CD4-positive, alpha-beta T cell (primary cell): ENCODE measurements at places on chromosomes 3 and 15.

GRCh38 chr15:40908095-40908494, 13.8 kb downstream of the VPS18 start:
- DNase-seq = no peak

GRCh38 chr3:120064641-120065040, 29.6 kb downstream of the GSK3B start:
- no peak for DNase-seq

DNA sequence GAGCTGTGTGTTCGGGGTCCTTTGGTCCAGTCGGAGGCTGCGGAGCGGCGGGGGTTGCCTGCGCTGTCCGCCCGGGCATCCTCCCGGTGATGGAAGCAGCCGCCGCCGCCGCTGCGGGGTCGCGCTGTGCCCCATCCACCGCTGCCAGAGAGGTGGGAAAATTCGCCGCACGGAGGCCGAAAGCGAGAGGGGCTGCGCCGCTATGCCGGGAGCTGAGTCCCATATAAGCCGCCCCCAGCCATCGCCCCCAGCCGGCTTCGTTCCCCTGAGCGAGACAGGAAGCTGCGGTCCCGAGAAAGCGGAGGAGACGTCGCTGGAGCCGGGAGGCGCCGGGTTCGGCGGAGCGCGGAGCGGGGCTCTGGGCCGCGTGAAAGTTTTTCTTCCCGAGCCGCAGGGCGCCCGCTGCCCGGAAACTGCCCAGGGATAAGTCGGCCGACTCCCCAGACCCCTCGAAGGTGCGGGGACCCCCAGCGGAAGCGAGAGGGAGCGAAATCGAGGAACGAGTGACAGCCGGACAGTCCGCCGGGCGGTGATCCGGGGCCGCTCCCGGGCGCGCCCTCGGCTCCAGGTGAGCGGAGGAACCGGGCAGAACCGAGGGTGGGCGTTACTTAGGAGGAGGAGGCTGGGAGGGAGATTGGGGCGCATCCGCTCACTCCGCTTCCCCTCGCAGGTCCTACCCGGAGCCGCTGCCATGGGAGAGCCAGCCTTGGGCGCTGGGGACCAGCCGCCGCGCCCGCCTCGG, 574 bp downstream of the CHST2 start:
- peak; percentile 11 for DNase-seq

DNA sequence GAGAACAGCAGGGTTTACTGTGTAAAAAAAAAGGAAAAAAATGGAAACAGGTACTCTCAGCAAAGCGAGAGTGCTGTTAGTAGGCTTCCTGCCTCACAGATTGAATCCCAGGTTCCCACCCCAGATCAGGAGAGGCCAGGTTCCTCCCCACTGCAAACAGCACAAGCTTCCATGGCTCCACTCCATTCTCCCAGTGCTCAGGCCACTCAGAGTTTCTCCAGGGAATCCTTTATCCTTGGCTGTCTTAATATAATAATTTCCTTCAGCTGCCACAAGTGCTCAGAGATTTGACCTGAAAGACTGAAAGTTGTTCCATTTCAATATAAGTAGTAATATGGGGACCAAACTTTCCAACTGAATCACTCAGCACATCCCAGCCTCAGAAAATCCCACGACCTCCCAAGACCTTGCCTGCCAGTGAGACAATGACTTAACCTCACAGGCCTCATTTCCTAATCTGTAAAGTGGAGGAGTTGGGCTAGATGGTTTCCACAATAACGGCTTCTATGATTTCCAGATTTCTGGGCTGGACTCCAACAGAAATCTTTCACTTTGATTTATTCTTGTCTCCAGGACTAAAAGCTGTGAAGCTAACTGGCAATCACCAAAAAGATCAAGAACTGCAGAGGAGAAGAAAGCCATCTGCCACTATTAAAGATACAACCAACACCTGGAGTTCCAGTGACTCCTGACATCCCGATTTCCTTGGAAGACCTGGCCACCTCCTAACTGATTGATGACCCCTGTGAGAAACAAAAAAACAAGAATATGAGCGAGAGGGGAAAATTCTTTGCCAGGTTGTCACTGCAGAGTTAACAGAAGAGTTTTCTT, 289.5 kb downstream of the NEK10 start:
- DNase-seq = no peak

DNA sequence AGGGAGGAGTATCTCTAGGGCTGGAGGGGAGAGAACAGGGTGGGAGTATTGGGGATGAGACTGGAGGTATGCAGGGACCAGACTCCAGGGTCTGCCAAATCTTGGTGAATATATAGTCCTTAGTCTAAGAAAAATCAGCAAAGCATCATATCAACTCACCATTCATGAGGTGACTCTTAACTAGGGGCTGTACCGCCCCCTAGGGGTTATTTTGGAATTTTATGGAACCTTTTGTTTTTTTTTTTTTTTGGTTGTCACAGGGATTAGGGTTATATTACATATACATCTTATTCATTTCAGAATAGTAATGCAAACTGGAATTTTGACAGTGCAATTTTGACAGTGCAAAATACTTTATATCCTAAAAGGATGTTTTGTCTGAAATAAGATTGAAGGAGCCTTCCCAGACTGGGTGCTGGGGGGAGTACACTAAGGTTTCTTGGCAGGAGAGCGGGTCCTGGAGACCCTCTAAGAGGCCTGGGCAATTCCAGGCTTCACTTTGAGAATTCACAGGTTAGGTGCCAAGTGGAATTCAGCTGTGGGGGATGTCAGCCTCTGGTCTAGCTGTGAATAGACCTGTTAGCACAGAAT, 7.5 kb downstream of the CMTM7 start:
- DNase-seq = peak; percentile 63

GRCh38 chr15:78204351-78205309, 29.7 kb downstream of the ACSBG1 start:
- DNase-seq = no peak

GRCh38 chr3:142509079-142509478, 61.2 kb upstream of the XRN1 start:
- DNase-seq = no peak

DNA sequence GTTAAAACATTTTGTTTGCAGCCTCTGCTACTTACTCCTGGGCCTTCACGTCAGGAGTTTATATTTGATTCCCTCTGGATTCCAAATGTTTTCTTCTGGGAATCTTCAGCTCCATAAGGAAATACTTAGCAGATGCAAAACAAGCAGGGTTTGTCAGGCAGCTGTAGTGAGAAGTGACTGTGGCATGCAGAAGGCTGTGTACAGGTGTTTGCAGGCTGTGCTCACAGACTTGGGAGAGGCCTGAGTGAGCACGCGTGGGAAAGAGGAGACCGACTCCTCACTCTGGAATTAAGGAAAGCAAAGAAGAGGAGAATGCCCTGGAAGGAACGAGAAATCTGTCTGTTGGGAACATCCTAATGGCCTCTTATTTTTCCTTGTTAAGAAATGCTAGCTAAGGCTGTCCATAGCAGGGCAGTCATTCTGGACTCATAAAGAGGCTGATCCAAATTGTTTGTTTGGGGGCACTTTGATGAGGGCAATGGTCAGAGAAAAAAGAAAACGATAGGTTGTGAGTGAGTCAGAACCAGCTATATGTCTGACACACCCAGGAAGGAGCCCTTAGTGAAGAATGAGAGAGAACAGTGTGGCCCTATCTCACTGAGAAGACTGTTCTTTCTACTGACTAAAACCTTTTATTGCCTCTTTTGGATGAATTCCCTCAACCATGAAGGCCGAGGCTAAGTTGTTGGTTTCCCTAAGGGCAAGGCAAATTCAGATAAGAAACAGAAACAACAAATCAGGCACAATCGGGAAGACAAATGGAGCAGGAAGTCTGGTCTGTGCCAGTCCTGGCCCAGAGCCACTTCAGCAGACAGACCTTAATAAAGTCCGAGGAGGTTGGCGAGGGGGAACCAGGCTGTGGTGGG, 82.6 kb downstream of the TGFBR2 start:
- no peak for DNase-seq

DNA sequence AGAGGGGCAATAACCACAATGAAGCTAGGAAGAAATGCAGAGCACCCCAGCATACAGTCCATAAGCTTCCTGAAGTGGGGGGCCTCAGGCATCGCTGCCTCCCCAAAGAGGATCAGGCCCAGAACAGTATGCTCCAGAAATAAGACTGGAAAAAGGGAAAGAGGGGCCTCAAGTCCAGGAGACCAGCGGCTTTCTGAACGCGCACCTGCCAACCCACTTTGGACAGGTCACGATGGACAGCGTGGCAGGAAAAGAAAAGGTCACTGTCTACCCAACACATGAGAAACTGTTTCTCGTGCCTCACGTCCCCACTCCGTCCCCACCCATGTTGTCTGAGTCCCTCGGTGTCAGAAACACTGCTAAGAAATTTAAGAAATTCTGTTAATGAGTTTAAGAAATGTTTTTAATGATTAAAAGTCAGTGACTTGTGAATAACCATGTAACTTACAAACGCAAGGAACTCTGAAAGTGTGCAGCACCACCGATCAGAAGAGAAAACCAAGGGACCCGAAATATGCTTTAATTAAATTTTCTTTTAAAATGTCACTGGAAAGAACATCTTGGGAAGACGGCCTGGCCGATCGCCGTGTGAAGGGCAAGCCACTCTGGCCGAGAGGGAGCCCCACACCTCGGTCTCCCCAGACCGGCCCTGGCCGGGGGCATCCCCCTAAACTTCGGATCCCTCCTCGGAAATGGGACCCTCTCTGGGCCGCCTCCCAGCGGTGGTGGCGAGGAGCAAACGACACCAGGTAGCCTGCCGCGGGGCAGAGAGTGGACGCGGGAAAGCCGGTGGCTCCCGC, 1.7 kb upstream of the PPARG start:
- DNase-seq = no peak

GRCh38 chr15:72034859-72035650, 82.9 kb downstream of the MYO9A start:
- no peak for DNase-seq

DNA sequence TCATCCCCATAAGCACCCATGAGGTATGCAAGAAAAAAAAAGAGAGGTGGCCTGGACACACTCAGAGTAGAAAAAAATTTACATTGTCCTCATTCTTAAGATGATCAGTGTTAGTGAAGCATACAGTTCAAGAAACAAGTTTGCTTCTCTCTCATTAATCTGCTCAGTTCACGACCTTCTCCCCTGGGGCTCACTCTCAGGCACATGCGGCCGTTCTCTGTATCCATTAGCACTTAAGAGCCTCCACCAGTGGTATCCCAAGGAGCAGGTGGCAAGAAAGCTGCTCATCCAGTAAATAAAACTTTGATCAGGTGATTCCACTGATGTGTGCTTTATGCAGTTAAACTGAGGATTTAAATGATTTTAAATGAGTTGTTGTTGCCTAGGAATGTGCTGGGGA, 57.4 kb downstream of the ARHGAP31 start:
- no peak for DNase-seq

DNA sequence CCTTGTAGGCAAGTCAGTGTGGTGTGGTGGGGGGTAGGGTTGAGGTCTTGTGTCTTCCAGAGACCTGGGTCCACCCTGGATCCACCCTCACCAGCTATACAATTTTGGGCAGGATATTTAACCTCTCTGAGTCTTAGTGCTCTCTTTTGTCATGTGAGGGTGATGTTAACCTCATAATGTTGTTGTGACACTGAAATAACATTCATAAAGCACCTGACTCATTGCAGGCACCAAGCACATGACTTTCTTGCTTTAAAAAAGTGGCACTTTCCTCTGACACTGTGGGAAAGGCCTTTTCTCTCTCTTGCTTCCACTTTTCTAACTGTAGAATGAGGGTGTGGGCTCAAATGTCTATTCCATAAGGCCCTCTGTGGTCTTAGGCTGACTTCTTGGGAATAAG, 75.5 kb downstream of the SCN10A start:
- DNase-seq = no peak

DNA sequence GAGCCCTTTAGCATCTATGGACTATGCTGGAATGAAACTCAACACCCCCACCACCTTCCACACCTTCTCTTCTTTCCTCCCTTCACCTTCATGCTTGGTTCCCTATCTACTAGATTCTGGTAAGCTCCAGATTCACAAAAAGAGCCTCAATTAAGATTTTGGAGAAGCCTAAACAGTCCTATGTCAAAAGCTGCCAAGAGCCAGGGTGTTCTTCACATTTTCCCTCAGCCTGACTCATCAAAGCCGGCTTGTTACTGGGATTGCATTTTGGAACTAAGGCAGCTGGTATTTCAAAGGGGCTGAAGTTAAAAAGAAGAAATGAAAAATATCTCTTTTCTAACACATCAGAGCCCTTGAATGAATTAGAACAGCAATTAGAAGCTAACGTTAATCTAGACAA, 247.7 kb downstream of the MYRIP start:
- no peak for DNase-seq

DNA sequence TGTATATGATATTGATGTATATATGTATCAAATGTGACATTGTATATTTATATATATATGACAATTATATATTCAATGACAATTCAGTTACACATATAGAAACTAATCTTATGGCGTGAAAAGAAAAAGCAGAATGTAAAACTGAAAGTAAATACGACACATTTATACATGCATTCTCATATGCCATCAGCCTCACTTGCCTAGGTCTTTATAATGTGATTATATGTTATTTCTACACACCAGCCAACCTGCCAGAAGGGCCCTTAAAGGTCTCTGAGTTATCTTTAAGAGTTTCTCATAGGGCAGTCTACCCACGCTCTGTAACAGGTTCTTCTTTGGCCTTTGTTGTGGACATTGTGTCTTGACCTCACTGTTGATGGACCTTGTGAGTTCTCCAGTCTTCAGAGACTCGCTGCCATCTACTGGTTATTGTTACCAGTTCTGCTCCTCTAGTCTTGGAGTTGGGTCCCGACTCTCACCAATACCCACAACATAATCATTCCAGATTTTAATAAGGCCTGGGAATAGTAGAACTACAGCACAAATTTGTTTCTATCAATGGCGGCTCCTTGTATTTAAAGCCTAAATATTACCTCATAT, 371.5 kb upstream of the GOLIM4 start:
- DNase-seq = no peak

- no peak for DNase-seq
Measured at GRCh38 chr3:136860541-136860940, 1.5 kb upstream of the NCK1 start.

DNA sequence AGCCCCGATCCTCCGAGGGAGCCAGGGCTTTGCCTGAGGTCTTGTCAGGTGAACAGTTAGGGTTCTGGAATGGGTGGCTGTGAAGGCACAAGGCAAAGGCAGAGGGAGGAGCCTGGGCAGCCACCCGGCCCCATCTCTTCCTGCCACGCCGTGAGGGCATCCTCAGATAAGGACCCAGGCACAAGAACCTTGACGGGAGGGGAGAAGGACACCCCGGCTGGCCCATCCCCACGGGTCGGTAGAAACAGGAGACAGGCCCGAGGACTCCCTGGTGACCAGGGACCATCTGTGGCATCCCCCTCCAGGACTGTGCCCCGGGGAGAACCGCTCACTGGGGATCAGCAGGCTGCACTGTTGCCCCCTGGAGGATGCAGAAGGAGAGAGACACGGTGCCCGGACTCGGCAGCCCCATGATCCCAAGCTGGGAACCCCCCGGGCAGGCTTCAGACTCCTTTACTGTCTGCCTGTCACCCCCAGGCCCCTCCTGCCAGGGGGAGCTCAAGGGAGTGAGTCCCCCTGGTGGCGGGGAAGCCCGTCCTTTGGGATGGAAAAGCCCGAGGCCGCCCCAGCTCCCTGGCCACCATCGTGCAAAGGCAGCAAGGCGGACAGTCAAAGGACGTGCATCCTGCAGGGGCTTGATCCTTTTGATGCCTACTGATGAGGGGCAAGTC, 12.3 kb upstream of the PCSK6 start:
- no peak for DNase-seq

GRCh38 chr15:71239592-71240364, 124.5 kb downstream of the THSD4 start:
- DNase-seq = no peak

- no peak for DNase-seq
Measured at GRCh38 chr3:135596563-135596962, 369.0 kb upstream of the PPP2R3A start.
